Stimulated activated CD4-positive, alpha-beta T cell treated with anti-CD3 and anti-CD28 coated beads, Interleukin-12 subunit alpha, Interleukin-12 subunit beta, amount 100 ng/mL, for 24 hours (primary cell): ENCODE measurements at places on chromosomes 7 and 10.
A peak's percentile ranks its signal among the peaks of the same experiment; 100 is the strongest.

DNA sequence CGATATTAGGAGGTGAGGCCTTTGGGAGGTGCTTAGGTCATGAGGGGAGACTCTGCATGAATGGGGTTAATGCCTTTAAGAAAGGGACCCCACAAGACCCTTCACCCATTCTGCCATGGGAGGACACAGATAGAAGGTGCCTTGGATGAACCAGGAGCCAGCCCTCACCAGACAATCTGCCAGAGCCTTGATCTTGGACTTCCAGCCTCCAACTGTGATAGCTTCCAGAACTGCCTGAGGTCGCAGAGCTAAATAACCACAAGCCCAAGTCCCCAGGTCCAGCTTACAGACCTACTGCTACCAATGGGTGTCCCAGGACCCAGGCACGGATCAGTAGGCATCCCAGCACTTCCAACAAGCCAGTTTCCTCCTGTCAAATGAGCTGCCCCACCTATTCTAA is 37.5 kb downstream of the TNS3 start:
- no peak for DNase-seq

DNA sequence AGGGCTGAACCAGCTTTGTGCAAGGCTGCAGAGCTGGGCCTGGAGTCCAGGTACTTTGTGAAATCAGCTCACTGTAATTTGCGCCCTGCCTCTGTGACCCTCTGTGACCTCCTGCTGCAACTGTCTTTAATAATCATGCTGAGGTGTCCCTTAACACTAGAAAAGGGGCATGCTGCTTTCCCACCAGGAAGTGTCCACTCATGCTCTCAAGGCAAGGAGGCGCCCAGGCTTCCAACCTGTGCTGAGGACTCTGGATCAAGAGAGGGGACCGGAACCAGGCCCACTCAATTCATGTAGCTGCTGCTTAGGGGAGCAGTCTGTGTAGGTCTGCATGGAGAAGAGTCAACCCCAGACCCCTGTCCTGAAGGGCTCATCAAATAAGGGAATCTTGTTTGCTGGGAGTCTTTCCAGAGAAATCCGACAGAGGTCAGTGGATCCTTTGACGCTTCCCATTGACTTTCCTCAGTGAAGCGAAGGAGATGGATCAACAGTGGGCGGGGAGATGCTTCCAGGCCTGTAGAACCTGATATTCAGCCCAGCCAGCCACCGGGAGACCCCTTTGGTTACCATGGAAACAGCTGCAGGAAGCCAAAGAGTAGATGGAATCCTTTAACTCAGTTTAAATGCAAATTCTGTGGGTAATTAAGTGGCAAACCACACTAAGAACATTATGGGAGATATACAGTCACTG is 945.9 kb downstream of the GRID1 start:
- DNase-seq = no peak

GRCh38 chr7:155583636-155584035 is 37.3 kb upstream of the CNPY1 start:
- no peak for DNase-seq

GRCh38 chr7:3892157-3892556 is 591.1 kb downstream of the SDK1 start:
- DNase-seq = no peak

- DNase-seq = no peak
Measured at GRCh38 chr10:76398043-76398710, 966.8 kb downstream of the LRMDA start.

GRCh38 chr10:9238041-9238440 is 1183.6 kb downstream of the GATA3 start:
- no peak for DNase-seq

DNA sequence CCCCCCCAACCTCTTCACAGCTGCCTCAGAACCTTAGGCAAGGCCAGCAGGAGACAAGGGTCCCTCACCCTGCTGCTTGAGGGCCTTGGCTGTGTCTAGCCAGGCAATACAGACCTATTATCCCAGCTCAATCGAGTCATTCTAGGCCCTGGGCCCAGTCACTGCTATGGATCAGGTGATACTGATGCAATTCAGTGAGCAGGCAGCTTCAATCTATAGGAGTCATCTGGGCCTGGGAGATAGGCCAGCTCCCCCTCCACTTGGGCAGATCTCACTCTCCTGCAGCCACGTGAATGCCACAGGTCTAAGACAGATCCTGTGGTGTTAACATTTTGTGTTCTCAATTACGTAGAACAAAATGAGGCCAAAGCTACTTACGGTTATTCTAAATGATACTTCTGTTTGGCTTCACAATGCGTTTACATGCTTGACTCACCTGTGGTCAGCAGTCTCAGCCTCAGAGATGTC is 68.0 kb upstream of the LRRC4 start:
- no peak for DNase-seq

GRCh38 chr7:10973942-10974911 is 555 bp downstream of the PHF14 start:
- no peak for DNase-seq

- no peak for DNase-seq
Measured at GRCh38 chr7:21869785-21870402, 75.8 kb downstream of the CDCA7L start.

- no peak for DNase-seq
Measured at GRCh38 chr7:7976677-7977076, 8.1 kb downstream of the GLCCI1 start.

- no peak for DNase-seq
Measured at GRCh38 chr10:102113956-102114857, 6.0 kb downstream of the LDB1 start.

GRCh38 chr7:116770941-116771340 is 91.4 kb upstream of the CAPZA2 start:
- DNase-seq = no peak

DNA sequence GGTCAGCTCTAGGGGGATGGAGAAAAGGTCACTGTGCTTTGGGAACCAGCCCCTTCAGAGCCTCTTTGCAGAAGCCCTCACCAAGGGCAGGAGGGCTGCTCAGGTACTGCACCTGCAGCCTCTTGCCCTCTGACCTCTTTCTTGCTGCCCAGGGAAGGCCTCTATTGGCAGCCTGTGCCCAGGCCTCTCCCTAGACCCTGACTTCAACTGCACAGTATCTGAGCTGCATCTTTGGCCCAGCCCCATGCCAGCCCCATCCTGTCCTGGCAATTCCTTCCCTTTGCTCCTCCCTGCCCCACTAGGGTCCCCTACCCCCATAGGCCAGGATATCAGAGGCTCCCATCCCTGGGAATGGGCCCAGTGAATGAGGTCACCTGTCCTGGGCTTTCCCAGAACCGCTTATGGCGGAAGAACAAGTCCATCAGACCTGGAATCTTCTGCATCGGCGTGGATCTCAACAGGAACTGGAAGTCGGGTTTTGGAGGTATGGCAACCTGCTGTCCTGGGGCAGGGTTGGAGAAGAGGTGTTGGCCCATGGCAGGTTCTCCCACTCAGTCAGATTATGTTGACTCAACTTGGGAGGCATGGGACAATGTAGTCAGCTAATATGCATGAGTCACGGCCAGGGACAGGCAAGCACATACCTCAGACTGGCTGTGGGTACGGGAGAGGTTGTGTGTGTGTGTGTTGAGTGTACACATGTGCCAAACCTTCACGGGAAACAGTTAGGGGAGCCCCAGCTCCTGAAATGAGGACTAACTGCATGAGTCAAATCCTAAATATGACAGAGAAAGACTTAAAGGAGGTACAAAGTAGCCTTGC is 17.1 kb upstream of the CPA1 start:
- no peak for DNase-seq

DNA sequence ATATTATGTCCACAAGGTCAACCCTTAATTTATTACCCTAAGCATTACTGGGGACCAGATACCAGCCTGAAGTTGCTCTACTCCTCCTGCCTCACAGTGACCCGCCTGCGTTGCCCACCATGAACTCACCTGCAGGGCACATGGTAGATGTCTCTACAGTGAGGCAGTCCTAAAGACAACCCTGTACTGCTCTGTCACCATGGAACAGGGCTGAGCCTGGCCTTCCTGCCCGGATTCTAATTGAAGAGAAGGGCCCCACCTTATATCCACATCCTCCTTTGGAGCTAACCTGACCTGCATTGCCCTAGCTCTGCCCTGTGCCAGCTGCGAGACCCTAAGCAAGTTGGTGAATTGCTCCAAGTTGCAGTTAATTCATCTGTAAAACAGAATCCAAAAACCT is 4.1 kb downstream of the SH3PXD2A start:
- DNase-seq = no peak

- DNase-seq = no peak
Measured at GRCh38 chr7:3039787-3040186, 3.9 kb downstream of the CARD11 start.

DNA sequence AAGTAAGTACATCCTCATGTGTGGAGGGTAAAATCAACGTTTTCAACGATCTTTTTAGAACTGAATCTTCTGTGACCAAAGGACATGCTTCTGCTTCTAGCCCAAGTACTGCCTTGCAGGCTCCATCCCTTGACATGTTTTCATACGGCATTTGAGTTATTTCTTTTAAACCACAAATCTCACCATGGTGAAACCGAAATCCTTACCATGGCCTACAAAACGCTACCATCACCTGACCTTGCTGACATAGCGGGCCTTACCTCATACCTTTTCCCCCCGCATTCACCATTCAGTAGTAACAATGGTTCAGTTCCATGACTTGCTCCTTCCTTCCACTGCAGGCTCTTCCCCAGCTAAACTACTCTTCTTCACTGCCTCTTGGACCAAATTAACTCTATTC is 3.5 kb downstream of the RNF216 start:
- DNase-seq = no peak

- no peak for DNase-seq
Measured at GRCh38 chr10:24370877-24371276, 161.9 kb downstream of the KIAA1217 start.

GRCh38 chr7:4189131-4189570 is 492.9 kb upstream of the FOXK1 start:
- no peak for DNase-seq

DNA sequence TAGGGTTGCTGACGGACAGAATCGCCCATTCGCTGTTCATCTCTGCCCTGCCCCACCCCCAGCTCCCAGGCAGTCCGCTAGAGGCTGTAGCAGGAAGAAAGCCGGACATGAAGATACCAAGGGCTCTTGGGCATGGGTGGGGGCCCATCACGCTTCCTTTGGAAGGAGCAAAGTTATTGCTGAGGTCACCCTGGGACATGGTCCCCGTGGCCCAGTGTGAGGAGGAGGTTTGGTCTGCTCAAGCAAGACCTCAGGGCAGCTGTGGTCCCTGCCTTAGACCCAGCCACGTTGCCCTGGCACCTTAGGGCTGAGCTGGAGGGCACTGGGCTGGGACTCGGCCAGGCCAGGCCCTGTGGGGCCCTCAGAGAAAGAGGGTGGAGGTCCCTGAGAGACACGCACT is 132.1 kb upstream of the NPS start:
- no peak for DNase-seq

- DNase-seq = no peak
Measured at GRCh38 chr7:823649-824048, 8.6 kb upstream of the SUN1 start.

DNA sequence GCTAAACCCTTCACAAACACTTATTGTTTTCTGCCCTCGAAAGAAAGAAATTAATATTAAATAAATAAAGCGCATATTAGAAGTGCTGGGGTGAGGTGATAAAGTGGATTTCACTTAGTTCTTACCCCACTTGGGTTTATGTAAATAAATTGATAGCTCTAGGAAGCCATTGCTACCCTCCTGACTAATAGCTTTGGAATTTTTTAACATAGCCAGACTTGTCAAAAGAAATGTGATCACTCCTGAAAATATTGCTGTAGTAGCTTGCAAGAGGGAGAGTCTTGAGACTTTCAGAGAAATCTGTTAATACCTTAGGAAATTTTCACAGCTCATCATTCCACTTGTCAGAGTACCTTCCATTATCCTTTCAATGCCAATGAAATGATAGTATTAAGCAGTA is 7.6 kb downstream of the ARL5B start:
- no peak for DNase-seq

- peak; percentile 58 for DNase-seq
Measured at GRCh38 chr7:100632951-100633717, 8.2 kb downstream of the TFR2 start.

GRCh38 chr7:30286749-30287148 is 2.4 kb downstream of the ZNRF2 start:
- DNase-seq = no peak

DNA sequence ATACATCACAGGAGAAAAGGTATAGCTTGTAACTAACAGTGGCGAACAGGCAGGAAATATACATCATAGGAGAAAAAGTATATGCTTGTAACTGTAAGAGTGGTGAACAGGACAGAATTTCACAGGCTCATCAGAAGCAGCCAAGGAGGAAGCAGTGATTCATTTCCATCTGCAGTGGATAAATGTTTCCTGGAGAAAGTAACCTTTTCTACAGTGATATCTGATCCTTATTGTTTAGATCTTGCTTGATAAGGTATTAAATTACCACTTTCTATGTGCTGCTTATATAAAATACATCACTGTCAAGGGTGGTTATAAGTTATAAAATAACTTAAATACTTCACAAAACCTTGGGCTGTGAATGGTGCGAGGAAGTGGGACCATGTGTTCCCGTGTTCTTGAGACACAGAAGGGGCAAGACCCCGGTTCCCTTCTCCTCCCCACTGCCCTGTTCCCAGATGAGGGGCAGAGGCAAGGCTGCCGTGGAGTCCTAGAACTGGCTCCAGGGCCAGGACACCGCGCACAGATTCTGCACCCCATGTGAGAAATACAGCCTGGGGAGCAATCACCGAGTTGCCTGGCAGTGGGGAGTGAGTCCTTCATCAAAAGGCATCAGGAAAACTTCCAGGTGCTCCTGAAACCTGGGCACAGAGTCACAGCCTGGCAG is 135.2 kb downstream of the DIP2C start:
- DNase-seq = no peak

DNA sequence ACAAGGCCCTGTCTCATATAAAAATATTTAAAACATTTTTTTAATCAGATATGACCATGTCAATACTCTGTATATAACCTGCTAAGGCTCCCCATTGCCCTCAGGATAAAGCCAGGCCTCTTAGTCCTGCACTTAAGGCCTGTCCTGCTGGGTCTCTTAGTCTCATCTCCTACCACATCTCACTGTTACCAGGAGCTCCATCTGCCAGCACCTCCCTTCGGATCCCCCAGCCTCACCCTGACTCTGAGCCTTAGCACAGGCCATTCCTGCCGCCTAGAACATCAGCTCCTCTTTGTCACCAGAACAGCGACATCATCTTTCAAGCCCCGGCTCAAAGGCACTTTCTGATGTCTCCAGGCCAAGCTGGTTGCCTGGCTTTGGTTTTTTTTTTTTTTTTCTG is 25.7 kb upstream of the GTF2IRD1 start:
- DNase-seq = no peak
